ENCODE measurements at places on chromosomes 12 and 14. TPM values are rescaled to one million over a fixed set of nuclear protein-coding genes. Genes with fewer than 3 reads are reported as not detected.

GRCh38 chr12:47709237-47709636 lies 3.4 kb upstream of the RPAP3 start:
- no peak for DNase-seq

- DNase-seq: peak; percentile 90
These were observed 93.9 kb upstream of the EVL start for GRCh38 chr14:99971087-99971940.

DNA sequence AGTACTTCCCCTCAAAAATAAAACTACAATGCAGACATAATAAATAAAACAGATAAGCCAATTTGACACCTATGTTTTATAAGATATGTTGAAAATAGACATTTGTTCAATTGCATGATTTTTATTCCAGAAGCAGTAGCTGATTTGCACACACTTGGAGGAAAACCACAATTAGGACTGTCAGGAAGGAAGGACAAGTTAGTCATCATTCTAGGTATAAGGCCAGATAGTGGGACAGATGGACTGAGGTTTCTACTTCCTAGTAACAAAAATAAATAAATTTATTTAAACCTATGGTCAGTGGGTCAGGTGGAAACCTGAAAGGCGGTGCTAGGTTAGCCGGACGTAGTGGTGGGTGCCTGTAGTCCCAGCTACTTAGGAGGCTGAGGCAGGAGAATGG lies 141.8 kb upstream of the RASSF8 start:
- no peak for DNase-seq

DNA sequence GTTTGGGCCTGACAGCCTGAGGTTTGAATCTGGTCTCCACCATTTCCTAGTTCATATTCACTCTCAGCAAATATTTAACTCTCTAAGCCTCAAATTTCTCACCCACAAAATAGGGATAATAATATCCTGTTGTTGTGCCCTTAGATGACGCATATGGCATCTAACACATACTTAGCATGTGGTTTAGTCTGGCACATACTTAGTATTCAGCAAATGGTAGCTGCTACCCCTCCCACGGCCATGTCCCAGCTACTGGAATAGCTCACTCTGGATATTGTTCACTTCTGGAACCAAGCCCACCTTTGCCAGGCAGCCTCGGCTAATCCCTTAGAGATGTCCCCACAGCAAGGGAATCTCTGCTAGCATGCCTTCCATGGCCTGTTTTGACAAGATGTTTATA lies 53.3 kb downstream of the BICD1 start:
- no peak for DNase-seq

GRCh38 chr12:78804262-78804661 lies 60.3 kb upstream of the SYT1 start:
- peak; percentile 54 for DNase-seq

GRCh38 chr14:52583544-52583943 lies 30.9 kb downstream of the GPR137C start:
- DNase-seq: no peak

GRCh38 chr12:119807380-119807779 lies 69.7 kb downstream of the CIT start:
- DNase-seq: no peak

GRCh38 chr12:13032164-13032563 lies 12.0 kb upstream of the FAM234B start:
- DNase-seq: no peak

DNA sequence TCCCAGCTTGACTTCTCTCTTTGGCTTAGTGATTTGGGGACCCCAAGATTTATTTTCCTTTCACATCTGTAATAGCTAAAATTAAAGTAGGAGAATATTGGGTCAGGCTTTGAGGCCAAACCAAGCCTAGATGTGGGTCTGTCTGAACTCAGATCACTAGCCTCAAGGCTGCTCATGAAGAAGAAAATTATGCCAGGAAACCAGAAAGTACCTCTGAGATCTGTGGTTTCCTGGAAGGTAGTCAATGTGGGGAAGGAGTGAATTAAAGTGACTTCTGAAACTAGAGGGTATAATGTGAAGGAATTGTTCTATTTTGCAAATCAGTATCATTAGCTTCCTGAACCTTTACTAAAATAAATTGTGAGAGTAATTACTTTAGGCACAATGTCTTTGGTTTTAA lies 13.4 kb upstream of the CLEC12A start:
- DNase-seq: no peak

DNA sequence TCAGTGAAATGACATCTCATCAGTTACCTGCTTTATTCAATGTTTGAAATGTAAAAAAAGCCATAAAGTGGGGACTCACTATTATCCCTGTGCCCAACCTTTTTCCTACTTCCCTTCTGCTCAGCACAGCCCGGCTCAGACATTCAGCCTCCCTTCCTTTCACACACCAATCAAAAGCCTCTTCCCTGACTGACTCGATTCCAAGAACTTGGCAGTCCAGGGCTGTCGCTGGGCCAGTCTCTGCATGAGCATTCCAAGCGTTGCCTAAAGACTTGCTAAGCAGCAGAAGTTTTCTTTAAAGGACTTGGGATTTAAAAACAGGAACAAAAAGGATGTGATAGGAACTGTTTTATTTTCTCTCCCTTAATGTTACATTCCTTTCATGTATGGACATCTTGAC lies 22.7 kb downstream of the ITPR2 start:
- DNase-seq: no peak

GRCh38 chr14:65850429-65851135 lies 438.1 kb downstream of the FUT8 start:
- DNase-seq: no peak

DNA sequence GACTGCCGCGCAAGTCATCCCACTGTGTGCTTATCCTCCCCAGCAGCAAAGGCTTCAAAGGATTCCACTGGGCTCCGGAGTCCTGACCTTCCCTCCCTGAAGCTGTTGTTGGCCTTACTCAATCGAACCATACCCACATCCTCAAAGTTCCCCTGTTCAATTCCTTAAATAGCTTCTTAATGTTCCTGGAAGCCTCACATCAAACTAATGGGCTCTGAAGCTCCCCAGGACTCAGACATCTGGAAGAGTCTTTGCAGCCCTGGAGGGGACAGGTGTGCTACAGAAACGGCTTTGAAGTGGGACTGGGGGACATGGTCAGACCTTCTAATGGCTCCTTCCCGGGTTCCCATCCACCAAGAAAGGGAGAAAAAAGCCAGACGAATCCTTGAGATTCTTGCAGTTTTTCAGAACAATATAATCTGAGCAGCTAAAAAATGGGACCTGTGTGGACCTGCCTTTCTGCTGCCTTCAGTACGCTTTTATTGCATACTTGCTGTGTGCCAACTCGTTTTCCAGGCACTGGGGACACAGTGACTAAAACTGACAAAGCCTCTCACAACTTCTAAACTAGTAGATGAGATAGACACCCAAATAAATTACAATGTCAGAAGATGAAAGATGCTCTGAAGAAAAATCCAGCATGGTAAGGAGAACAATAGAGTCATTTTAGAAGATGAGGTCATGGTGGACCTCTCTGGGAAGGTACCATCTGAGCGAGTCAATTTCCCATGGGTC lies 204.5 kb downstream of the MON2 start:
- no peak for DNase-seq

DNA sequence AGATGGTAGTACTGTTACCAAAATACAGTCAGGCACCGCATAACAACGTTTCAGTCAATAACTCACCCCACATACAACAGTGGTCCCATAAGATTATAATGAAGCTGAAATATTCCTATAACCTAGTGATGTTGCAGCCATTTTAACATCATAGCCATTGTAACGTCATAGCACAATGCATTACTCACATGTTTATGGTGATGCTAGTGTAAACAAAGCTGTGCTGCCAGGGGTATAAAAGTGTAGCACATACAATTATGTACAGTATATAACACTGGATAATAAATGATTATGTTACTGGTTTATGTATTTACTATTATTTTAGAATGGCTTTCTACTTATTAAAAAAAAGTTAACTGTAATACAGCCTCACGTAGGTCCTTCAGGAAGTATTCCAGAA lies 37.0 kb downstream of the GPR137C start:
- DNase-seq: no peak

DNA sequence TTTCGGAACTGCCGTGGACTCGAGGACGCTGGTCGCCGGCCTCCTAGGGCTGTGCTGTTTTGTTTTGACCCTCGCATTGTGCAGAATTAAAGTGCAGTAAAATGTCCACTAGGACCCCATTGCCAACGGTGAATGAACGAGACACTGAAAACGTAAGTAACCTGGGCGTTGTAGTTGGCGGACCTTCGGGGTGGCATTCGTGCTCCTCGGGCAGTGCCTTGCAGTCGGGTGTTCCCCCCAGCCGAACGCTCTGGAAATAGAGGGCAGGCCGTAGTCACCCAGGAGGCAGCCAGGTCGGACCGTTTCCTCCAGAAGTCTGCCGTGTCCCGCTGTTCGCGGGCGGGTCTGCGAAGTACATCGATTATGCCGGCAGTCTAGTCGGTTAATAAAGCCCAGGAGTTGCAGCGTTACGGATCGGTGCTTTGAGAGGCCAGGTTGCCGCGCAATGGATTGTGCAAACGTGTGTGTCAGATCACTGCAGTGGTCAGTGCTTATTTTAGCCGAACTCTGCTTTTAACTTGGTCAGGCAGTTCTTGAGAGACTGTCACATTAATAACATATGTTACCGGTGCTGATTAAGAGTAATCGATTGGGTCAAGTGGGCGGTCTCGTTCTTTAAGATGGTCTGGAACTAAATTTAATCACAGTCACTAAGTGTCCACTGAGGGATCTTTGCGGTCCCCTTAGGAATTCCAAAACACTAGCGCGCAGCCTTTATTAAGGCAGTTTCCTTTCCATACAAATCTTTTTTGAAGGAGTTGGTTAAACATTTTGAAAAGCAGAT lies 906 bp downstream of the MARK3 start:
- no peak for DNase-seq

DNA sequence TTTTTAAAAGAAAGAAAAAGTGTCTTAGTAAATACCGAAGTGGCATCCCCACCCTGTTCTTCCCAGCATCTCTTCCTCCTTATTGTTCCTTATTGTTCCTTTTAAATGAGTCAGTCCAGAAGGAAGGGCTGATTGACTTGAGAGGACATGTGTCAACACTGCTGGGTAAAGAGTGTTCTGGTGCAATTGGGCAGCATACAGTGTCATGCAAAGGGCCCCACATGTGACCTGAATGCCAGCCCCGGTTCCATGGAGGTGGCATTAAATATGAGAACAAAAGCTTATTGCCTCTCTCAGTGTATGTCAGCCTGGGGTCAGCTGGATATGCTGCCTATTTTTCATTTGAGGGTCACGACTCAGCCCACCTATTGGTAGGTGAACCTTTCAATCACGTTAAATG lies 58.9 kb upstream of the RIC8B start:
- DNase-seq: no peak

- no peak for DNase-seq
These were observed 196.1 kb downstream of the SLC15A4 start for GRCh38 chr12:128627659-128628058.

- no peak for DNase-seq
These were observed 189.2 kb upstream of the DIO3 start for GRCh38 chr14:101371799-101372793.

DNA sequence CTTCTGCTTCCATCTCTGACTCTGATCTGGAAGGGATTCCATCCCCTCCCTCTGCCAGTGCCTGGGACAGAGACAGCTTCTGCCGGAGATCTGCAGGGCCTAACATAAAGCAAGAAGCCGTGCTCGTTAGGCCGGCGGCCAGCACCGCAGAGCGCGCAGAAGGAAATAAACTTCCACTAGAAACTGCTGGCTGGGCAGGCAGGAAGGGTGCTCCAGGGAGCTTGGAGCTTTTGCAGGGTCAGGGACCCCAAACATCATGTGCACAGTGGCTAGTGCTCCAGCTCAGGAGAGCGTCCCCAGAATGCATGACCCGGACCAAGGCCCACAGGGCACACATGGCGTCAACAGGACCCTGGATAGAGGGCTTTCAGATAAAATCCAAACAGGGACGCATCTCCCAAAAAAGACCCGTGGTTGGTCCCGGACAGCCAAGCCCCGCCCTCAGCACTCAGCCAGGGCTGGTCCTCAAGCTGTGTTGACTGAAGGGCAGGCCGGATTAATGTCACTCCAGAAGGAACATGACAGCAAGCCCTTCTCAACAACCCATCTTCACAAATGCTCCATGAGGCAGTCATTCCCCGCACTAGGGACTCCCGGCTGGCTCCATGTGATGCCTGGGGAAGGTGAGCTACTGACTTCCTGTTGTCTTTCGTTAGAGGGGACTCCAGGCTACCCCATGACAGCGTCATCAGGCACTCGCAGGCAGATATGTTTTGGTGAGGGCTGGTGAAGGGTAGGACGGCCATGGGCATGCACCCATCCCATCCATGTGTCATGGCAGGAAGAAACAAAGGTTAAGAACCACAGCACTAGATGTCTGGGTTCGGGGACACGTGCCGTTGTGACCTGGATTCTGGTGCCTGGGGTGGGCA lies 121.5 kb downstream of the CALM1 start:
- DNase-seq: no peak

- DNase-seq: no peak
These were observed 84.6 kb upstream of the GRIN2B start for GRCh38 chr12:14066021-14066420.

- no peak for DNase-seq
These were observed 594 bp downstream of the TAMALIN start for GRCh38 chr12:52007158-52007921.

DNA sequence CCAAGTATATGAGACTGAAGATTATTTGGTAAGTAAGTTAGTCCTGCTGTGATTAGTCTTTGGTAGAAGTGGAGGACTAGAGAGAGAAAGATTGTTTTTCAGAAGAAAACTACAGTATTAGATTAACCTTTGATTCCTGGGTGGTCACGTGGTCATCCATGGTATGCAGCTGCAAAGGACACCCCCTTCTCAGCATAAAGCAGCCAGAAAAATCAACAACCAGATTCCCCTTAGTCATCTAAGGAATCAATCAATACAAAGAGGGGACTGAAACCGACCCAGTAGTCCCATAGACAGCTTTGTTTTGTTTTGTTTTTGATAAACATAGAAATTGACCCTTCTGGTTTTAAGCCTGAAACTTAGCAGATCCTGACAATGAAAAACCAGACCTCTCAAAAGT lies 30.3 kb upstream of the MDGA2 start:
- DNase-seq: no peak

INSM2 gene
- total RNA-seq: not detected

SRRM4 gene
- 0.12 TPM for total RNA-seq

CNTN1 gene
- total RNA-seq: 15.1 TPM

KCNK13 gene
- total RNA-seq: 0.81 TPM

SDR39U1 gene
- 61.6 TPM for total RNA-seq

HHIPL1 gene
- total RNA-seq: 1.6 TPM

BICDL1 gene
- 20.6 TPM for total RNA-seq

PGF gene
- total RNA-seq: 4.7 TPM

WIF1 gene
- total RNA-seq: 171 TPM

VAMP1 gene
- total RNA-seq: 6.3 TPM

ENDOU gene
- 0.32 TPM for total RNA-seq

ADCY4 gene
- 54.5 TPM for total RNA-seq

LIN7A gene
- total RNA-seq: 18.9 TPM

Measured in upper lobe of right lung (tissue), 1 donor.